ENCODE measurements at places on chromosomes 6 and 20. TPM values are rescaled to one million over a fixed set of nuclear protein-coding genes. Genes with fewer than 3 reads are reported as not detected.
A peak's percentile ranks its signal among the peaks of the same experiment; 100 is the strongest.

Gene TTK
- not detected for total RNA-seq

Gene POFUT1
- total RNA-seq = 29.8 TPM

Gene TOX2
- 47.0 TPM for total RNA-seq

Gene SCUBE3
- total RNA-seq = 29.5 TPM

Gene RIPOR3
- total RNA-seq = 15.1 TPM

Gene SPDEF
- total RNA-seq = not detected

Gene IP6K3
- not detected for total RNA-seq

DNA sequence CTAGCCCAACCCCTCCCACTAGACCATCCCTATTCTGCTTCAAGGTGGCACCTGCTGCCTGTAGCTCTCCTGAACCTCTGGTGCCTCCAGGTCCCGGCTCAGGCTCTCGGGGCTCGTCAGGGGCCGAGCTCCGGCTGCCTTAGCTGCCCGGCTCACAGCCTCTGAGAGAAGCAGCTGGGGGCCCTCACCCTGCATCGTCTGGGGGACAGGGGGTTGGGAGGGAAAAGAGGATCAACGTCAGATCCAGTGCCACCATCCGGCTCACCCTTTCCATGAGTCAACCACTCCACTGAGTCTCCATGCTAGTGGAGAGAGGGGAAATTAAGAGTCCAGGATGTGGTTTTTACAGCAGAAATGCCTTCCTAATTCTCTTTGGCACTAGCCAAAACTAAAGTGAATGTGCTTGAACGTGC, 13.0 kb downstream of the BAG6 start:
- H3K4me1 ChIP-seq = no peaks in the 10 kb centered on the region
- H3K27me3 ChIP-seq = no peaks in the 10 kb centered on the region
- DNase-seq = no peak

- DNase-seq = no peak
- H3K4me1 ChIP-seq = no peaks in the 10 kb centered on the region
- H3K4me3 ChIP-seq = no peak overlapping the region
- H3K27me3 ChIP-seq = no peaks in the 10 kb centered on the region
These were observed 230.4 kb upstream of the CST7 start for GRCh38 chr20:24718696-24719095.

GRCh38 chr20:35146299-35146919, 727 bp downstream of the EDEM2 start:
- H3K27me3 ChIP-seq = no peaks in the 10 kb centered on the region
- H3K4me3 ChIP-seq = peak overlapping the region; percentile 64
- peaks cover 29% of the 10 kb centered on the region for H3K36me3 ChIP-seq

GRCh38 chr6:165557674-165558073, 105.4 kb downstream of the PDE10A start:
- H3K36me3 ChIP-seq = no peaks in the 10 kb centered on the region
- no peak for DNase-seq
- H3K4me3 ChIP-seq = no peak overlapping the region
- no peaks in the 10 kb centered on the region for H3K4me1 ChIP-seq
- H3K27me3 ChIP-seq = no peaks in the 10 kb centered on the region
- H3K27ac ChIP-seq = no peak overlapping the region

- DNase-seq = no peak
- no peak overlapping the region for H3K4me3 ChIP-seq
- H3K27ac ChIP-seq = no peak overlapping the region
- no peaks in the 10 kb centered on the region for H3K36me3 ChIP-seq
These were observed 75.1 kb downstream of the SEL1L2 start for GRCh38 chr20:13915284-13915683.

GRCh38 chr6:81051952-81052351, 700.5 kb downstream of the TENT5A start:
- H3K27ac ChIP-seq = no peak overlapping the region
- no peaks in the 10 kb centered on the region for H3K27me3 ChIP-seq
- no peak for DNase-seq
- H3K36me3 ChIP-seq = no peaks in the 10 kb centered on the region

- DNase-seq = no peak
- no peak overlapping the region for H3K27ac ChIP-seq
- no peaks in the 10 kb centered on the region for H3K4me1 ChIP-seq
- no peaks in the 10 kb centered on the region for H3K27me3 ChIP-seq
- H3K4me3 ChIP-seq = no peak overlapping the region
These were observed 18.6 kb downstream of the ANKRD60 start for GRCh38 chr20:58209652-58210397.

DNA sequence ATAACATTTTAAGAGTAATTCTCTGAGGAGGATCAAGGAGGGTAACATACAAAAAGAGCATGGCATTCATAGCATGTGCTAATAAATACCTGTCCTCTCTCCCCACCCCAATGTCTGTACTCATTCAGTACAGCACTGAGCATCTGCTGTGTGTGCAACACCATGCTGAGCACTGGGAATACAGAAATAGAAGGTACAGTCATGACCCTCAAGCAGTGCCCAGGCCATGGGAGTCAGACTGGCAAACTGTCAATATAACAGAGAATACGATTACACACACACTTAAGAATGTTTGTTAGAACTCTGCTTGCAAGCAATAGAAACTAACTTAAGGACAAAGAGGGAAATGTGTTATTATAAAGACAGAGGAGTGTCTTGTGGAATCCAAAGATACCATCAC, 24.7 kb upstream of the ZFAND3 start:
- peak; percentile 70 for DNase-seq
- peak overlapping the region; percentile 12 for H3K27ac ChIP-seq
- H3K36me3 ChIP-seq = no peaks in the 10 kb centered on the region
- peaks cover 14% of the 10 kb centered on the region for H3K4me1 ChIP-seq

GRCh38 chr6:3230900-3231246, 3.4 kb upstream of the TUBB2B start:
- DNase-seq = no peak
- H3K36me3 ChIP-seq = no peaks in the 10 kb centered on the region
- peak overlapping the region; percentile 70 for H3K4me3 ChIP-seq

- peaks cover 6% of the 10 kb centered on the region for H3K4me1 ChIP-seq
- no peak for DNase-seq
- no peak overlapping the region for H3K4me3 ChIP-seq
- no peaks in the 10 kb centered on the region for H3K27me3 ChIP-seq
- no peaks in the 10 kb centered on the region for H3K36me3 ChIP-seq
These were observed 51.6 kb upstream of the RIN2 start for GRCh38 chr20:19706463-19706862.

DNA sequence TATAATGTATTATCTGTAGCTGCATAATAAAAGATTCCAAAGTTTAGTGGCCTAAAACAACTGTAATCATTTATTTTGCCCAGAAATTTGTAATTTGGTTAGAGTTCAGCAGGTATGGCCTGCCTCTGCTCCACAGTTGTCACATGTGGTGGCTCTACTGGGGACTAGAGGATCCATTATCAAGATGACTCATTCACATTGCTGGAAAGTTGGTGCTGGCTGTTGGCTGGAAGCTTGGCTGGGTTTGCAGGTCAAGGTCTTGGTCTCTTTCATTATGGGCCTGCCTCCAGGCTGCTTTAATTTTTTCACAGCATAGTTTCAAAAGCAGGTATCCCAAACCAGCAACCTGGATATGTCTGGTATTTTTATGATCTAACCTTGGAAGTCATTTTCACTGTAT, 17.6 kb downstream of the TRDN start:
- no peaks in the 10 kb centered on the region for H3K27me3 ChIP-seq
- DNase-seq = no peak
- no peaks in the 10 kb centered on the region for H3K36me3 ChIP-seq

DNA sequence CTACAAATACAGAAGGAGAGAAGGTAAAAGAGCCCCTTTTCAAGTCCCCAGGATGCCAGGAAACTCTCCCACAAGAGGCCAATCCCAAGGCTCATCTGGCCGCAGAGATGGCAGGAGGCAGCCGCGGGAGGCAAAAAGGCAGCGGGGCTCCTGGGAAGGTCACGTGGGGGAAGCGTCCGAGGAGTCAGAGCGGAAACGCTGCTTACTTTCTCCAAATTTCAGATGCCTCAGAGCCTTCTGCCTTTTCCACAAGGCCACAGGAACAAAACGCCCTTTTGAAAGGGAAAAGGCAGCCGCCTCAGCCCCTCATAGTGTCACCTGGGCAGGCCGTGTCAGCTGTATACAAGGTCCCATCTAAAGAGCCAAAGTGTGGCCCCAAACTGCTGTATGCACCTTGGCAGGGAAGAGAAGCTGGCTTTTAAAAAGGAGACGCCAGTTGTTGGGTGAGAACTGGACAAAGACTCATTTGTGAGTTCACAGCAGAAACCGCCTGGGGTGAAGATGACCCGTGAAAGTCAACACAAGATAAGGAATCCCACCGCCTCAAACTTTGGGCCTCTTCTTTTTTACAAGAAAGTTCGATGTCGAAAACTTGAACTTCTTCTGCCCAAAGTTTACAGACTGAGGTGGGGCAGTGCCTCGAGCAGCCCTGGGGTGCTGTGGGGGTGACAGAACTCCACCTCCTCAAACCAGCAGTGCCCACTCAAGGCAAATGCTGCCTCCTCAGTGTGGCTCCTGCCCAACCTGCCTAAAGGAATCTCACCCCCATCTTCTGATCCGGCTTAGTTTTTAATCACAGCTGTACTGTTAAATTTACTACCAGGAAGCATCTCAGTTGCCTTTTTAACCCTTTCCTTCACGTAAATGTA, 45.4 kb downstream of the EZR start:
- no peaks in the 10 kb centered on the region for H3K27me3 ChIP-seq
- H3K27ac ChIP-seq = no peak overlapping the region
- no peak for DNase-seq
- H3K4me3 ChIP-seq = no peak overlapping the region
- no peaks in the 10 kb centered on the region for H3K4me1 ChIP-seq

- no peak overlapping the region for H3K27ac ChIP-seq
- peaks cover 49% of the 10 kb centered on the region for H3K36me3 ChIP-seq
- H3K4me1 ChIP-seq = peaks cover 45% of the 10 kb centered on the region
- no peak overlapping the region for H3K4me3 ChIP-seq
- no peak for DNase-seq
These were observed 11.7 kb downstream of the MYLIP start for GRCh38 chr6:16140607-16141006.

GRCh38 chr20:59004493-59004762, 2.6 kb downstream of the CTSZ start:
- DNase-seq = no peak
- no peaks in the 10 kb centered on the region for H3K27me3 ChIP-seq
- peak overlapping the region; percentile 73 for H3K4me3 ChIP-seq
- H3K36me3 ChIP-seq = peaks cover 26% of the 10 kb centered on the region

DNA sequence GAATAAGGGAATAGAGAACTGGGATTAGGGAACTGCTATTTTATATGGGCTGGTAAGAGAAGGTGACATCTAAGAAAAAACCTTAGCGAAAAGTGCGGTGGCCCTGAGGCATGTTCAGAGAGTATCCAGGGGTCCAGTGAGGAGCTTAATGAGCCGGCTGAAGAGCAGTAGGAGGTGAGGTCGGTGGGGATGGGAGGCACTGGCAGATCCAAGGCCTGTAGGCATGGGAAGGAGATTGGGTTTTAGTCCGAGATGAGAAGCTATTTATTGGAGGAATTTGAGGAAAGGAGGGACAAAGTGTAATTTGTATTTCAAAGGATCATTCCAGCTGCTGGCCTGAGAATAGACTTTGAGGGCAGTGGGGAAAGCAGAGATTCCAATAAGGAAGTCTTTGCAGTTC, 123.8 kb downstream of the QKI start:
- peaks cover 14% of the 10 kb centered on the region for H3K36me3 ChIP-seq
- H3K4me1 ChIP-seq = no peaks in the 10 kb centered on the region

- no peak overlapping the region for H3K27ac ChIP-seq
- H3K4me1 ChIP-seq = no peaks in the 10 kb centered on the region
- DNase-seq = no peak
- no peaks in the 10 kb centered on the region for H3K27me3 ChIP-seq
- H3K4me3 ChIP-seq = no peak overlapping the region
These were observed 36.6 kb downstream of the NSFL1C start for GRCh38 chr20:1430004-1430451.

GRCh38 chr6:169832247-169832948, 81.0 kb downstream of the ERMARD start:
- H3K27me3 ChIP-seq = no peaks in the 10 kb centered on the region
- no peak for DNase-seq

- H3K27me3 ChIP-seq = no peaks in the 10 kb centered on the region
- no peaks in the 10 kb centered on the region for H3K4me1 ChIP-seq
- no peak for DNase-seq
- no peaks in the 10 kb centered on the region for H3K36me3 ChIP-seq
These were observed 45.1 kb upstream of the MCM9 start for GRCh38 chr6:118980063-118980462.

DNA sequence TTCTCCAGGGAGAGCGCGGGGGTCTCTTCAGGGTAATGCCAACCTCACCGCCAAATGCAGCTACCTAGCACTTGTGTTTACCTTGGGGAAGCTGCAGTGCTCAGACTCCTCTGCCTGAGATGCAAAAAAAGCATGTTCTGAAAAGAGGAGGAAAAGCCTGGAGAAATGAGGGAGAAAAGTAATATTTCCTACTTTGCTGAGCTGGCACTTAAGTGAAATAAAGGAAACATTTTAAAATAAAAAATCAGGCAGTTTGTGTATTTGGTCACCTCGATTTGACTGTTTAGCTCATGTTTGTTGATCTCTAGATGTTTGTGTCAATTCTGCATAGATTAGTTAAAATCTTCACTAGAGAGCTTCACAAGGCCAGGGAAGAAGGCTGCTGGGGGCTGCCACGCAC, 487.2 kb downstream of the QKI start:
- H3K4me1 ChIP-seq = no peaks in the 10 kb centered on the region
- H3K27ac ChIP-seq = no peak overlapping the region
- H3K36me3 ChIP-seq = no peaks in the 10 kb centered on the region
- H3K4me3 ChIP-seq = no peak overlapping the region

DNA sequence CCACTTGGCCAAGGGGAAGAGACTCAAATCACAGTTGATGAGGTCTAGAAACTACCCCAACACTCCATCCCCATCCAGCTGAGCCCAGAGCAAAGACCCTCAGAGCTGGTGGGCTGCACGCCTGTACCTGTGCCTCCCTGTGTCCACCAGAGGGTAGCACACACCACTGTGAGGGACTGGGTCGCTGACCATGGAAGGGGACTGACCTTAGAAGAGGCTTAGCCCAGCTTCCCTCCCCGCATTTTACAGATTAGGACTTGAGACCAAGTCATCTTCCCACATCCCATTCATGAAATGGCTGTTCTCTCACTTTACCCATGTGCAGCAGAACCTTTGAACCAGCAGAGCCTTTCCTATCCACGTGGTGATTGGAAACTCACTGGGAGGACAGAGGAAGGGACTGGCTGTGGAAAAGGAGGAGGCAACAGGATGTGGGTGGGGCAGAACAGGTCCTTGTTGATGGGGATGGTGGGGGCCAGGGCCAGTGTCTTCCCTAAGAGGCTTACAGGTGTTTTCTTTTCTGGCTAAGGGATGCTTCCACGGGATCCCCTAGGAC, 44.3 kb downstream of the CPXM1 start:
- H3K4me3 ChIP-seq = no peak overlapping the region
- H3K27me3 ChIP-seq = peaks cover 3% of the 10 kb centered on the region
- no peak overlapping the region for H3K27ac ChIP-seq
- DNase-seq = no peak

Measured in ascending aorta (tissue), 2 donors.